Activated gamma-delta T cell (primary cell): ENCODE measurements at places on chromosomes 16 and 17.

DNA sequence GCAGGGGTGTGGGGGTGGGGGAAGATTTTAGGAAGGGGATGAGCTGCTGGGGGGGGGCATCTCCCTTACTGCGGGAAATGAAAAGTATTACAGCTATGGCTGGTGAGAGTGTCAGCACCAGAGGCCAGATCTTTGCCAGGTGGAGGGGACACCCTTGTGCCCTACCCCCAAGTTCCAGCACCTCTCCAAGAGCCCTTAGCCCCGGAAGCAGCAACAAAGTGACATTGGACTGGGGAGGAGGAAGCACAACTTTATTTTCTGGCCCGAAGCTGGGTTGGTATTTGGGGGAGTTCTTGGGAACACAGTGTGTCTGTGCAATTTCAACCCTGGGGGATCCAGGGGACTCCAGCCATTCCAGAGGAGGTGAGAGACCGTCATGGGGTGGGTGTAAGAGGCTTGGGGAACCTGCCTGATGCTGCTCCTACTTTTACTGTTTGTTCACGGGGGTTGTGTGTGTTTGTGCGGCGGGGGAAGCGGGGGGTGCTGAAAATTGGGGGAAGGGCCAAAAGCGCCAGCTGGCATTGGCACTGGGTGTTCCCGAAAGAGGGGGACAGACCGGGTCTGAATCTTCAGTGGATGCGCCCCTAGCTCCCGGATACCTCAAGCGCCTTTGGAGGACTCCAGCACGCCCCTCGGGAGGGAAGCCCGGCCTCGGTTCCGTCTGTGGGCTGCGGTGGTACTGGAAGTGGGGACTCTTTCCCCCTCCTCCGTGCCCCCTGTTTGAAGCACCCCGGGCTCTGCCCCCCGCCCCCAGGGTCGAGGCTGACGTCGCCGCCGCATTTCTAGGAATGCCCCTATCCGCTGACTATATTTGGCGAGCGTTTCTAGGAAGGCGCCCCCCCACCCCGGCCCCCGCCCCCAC, 230.3 kb downstream of the MRTFB start:
- DNase-seq: no peak

DNA sequence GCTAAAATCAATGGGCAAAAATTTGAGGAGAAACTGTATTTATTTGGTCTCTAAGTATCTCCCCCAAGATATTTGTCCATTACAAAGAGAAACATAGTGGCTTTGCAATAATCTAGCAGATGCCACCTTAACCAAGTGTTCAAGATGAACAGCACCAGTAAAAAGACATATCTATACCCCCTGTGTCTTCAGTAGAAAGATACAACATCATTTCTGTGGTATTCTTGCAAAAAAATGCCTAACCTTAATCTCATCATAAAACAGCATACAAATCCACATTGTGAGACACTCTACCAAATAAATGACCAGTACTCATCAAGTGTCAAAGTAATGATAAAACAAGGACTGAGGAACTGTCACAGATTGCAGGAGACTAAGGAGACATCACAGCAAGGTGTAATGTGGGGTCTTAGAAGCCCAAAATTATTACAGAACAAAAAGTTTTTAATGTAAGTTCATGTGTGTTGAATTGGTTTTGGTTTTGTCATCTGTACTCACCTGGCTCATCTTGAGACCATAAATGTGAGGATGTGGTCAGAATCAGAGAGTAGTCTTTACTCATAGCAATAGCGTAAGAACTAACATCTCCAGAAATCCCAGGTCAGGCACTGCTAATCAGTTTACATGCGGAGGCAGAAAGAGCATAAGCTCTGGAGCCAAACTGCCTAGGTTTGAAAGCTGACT, 77.2 kb downstream of the AATF start:
- DNase-seq: no peak

DNA sequence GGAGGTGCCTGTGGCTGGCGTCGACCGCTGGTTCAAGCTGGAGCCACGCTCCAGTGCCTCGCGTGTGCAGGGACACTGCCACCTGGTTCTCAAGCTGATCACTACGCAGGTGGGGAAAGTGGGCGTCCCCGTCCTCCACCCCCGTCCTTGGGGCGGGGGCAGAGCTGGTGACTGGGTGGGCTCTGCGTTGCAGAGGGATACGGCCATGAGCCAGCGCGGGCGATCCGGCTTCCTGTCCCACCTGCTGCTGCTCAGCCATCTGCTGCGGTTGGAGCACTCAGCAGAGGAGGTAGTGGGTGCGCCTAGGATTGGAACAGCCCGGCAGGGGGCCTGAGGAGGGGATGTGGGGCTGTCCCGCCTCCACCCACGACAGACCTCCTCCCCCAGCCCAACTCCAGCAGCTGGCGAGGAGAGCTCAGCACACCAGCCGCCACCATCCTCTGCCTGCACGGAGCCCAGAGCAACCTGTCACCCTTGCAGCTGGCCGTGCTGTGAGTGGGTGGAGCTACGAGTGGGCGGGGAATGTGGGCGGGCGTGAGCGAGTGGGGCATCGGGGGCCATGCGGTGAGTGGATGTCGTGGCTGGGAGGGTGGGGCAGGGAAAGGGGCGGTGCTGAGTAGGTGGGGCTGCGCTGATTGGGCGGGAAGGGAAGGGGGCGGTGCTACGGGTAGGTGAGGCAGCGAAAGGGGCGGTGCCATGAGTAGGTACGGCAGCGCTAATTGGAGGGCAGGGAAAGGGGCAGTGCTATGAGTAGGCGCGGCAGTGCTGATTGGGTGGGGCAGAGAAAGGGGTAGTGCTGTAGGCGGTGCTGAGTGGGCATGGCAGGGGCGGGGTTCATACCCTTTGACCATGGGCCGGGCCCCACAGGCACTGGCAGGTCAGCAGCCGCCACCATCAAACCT, 8.9 kb downstream of the TSR3 start:
- peak; percentile 87 for DNase-seq

DNA sequence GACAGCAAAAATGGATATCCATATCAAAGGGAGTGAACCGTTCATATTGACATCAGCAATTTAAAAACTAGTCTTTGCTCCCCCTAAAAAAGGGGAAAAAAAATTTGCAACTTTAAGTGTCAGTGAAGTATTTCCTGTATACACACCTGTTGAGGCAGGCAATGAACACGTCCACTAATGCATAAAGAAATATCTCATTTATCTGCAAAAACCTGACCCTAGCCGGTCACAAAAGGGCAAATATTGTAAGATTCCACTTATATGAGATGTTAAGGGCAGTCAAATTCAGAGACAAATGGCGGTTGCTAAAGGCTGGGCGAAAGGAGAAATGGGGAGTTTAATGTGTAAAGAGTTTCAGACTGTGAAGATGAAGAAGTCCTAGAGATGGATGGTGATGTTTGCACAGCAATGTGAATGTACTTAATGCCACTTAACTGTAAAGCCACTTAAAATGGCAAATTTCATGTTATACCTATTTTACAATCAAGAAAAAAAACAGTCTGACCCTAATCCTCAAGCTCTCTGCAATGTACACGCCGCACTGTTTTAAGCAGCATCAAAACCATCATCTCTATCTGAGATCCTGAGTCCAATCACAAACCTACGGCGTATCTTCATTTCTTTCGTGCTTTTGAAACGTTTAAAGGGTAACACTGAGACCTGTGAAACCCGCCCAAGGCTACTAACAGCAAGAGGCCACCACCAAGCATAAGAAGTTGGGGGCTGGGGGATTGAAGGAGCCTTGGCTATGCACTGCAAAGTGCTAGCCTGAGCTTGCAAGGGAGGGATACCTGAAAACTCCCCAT, 1.1 kb downstream of the PARN start:
- no peak for DNase-seq

DNA sequence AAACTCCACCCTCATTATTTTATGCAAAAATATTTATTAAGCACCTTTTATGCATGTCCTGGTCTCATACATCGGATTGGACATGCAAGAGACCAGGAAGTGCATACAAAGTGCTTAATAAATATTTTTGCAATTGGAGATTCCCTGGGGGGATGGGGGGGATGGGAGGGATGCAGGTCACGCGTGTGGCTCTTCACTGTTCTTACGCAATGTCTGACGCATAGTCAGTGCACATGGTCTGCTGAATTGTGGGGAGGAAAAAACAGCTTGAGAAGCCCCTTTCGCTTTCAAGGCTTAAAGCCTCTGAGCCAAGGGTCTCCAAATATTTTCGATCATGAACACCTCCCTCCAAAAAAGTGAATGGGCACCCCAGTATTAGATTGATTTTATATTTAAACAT, 96.7 kb upstream of the XYLT1 start:
- DNase-seq: no peak

GRCh38 chr16:8957063-8957397, 6.7 kb downstream of the USP7 start:
- no peak for DNase-seq

GRCh38 chr17:72254808-72255449, 134.1 kb downstream of the SOX9 start:
- DNase-seq: no peak
